Myocyte (in vitro differentiated cells): ENCODE measurements at places on chromosomes 3 and 15. TPM values are rescaled to one million over a fixed set of nuclear protein-coding genes. Genes with fewer than 3 reads are reported as not detected.

DNA sequence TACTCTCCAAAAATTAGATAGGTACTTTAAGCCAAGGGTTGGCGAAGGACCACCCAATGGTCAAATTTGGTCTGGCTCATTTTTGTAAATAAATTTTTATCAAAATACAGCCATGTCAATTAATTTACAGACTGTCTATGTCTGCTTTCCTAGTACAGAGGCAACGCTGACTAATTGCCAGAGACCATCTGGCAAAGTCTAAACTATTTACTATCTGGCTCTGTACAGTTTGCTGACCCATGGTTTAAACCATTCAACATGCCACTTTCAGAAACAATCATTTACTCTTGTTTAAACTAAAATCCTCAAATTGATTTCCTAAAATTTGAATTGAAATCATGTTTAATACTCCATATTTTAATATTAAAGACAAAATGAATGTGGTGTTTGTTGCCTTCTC is 25.9 kb downstream of the CBLB start:
- DNase-seq, result no peak

DNA sequence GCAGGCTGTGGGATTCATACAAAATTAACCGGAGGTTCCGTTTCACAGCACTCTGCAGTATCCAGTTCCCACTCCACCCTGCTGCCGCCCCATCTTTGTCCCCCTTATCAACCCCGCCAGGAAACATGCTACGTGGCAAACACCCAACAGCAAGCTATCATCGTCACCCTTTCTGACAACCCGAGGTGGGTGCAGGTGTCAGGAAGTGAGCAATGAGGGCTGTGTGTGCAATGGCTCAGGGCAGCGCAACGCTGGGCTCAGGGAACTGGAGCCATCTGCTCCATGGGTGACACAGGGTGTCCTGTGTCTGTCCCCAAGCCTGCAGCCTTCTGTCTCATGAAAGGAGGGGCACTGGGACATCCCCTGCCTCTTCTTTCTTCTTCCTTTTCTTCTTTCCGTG is 60.9 kb downstream of the ATP2B2 start:
- DNase-seq, result no peak

- no peak for DNase-seq
Measured at GRCh38 chr3:168824107-168824506, 728.4 kb upstream of the GOLIM4 start.

- DNase-seq, result no peak
Measured at GRCh38 chr3:5565026-5565425, 377.5 kb downstream of the EDEM1 start.

- DNase-seq, result peak; percentile 81
Measured at GRCh38 chr15:70488002-70488605, 275.3 kb downstream of the UACA start.

DNA sequence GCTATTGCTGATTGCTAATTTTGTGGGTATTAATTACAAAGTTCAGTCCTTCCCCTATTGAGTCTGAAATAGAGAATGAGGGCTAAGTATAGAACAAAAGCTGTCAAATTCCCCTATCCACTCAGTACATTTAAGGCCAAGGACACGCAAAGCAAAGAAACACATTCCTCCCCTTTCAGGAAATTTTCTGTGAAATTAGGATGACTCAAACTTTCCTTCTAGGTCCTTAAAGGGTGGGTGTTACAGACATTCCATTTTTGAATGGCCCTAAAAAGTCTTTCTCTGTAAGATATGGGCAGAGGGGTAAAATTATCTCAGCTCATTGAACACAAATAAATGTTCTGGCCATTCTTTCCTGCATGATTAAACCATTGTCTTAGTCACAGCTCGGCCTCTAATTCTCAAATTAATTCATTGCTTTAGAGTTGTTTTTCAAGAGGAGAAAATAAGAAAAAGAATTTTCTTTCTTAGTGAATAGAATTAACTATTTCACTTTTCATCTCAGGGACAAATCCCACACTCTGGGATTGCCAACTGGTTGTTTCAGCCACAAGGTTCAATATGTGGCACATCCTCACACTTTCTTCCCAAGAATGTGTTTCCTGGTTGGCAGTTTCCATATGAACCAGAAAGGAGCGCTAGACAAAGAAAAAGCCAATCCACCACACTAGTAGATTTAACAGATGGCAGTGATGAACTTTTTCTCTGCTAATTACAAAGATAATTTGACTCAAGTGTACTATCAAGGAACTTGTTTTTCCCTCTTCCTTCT is 424.1 kb downstream of the ZNF385D start:
- no peak for DNase-seq

DNA sequence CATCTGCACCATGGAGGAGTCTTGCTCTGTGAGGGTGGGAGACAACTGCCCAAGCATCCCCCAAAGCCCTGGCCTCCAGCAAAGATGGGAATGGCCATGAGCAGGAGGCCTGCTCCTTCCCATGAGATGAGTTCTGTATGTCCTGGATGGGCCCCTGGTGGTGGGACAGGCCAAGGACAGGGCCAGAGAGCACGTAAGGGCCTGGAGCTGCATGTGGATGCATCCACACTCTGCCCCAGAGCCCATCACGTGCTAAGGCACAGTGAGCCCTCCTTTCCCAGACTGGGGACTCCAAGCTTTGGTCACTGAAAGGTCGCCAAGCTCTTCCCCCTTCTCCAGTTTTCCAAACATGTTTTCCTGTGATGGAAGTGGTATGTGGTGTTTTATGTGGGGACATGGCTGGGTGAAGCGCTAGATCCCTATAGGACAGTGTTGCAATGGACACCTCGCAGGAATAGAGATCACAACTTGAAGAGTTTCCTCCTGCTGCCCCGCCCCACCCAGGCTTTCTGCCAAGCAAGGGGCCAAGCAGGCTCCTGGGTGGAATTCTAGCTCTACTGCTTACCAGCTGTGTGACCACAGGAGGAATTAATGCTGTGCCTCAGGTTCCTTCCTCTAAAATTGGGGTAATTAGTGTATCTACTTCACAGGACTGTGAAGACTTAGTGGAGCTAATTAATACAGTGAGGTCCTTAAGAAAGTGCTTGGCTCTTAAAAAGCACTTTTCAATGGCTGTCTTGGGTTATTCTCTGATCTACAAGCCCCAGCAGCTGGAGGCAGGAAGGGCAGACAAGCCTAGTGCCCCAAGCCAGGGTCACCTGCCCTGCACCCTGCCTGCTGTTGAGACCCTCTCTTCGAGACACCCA is 106.4 kb upstream of the RPL32 start:
- DNase-seq, result no peak

DNA sequence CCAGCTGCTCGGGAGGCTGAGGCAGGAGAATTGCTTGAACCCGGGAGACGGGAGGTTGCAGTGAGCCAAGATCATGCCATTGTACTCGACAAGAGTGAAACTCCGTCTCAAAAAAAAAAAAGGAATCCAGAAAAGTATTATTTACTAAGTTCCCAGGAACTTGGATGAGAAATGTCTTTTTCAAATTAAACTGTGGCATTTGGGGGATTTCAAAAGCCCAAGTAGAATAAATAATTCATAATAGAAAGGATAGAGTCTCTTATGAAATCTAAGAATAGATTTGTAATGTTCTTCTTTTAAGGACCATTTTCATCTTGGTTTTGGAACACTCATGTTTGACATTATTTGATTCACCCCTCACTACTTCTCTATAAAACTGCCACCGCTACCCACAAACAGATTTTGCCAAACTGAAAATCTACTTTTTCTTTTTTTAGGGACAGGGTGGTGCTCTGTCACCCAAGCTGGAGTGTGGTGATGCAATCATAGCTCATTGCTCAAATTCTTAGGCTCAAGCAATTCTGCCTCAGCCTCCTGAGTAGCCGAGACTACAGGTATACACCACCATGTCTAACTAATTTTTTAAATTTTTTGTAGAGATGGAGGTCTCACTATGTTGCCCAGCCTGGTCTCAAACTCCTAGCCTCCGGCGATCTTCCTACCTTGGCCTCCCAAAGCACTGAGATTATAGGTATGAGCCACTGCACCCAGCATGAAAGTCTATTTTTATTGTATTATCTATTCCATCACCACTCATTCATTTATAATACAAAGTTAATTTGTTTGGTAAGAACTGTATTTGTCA is 99.3 kb downstream of the SENP2 start:
- DNase-seq, result no peak

GRCh38 chr3:120326784-120327183 is 22.4 kb downstream of the LRRC58 start:
- no peak for DNase-seq

DNA sequence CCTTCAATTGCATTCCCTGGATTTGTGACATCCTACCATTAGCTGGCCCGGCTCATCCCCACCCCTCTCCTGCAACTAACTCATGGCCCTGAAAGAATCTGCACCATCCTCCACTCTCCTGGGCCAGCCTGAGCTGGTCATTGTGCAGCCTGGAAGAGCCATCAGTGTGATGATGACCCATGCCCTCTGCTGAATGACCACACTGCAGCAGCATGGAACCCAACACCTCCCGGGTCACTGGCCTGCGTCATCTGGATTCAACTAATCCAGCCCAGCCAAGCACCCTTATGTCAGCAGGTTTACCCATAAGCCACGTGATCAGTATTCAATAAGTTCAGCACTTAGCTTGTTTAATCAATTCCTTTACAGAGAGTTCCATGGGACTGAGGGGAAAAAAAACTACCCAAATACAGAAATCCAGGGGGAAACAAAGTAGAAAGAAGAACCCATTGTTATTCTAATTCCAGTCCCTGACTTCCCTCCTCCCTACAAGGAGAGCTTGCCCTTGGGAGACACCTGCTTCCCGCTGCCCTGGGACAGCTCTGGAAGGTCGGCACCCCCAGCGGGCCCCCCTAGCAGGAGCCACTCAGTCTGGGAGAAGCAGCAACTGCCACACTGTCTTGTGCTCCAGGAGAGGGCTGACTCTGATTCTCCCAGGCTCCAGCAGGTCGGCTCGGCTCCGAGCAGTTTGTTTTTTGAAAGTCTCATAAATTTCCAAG is 309.1 kb upstream of the TLE3 start:
- DNase-seq, result no peak

- DNase-seq, result no peak
Measured at GRCh38 chr3:43043793-43044192, 62.1 kb downstream of the POMGNT2 start.

- peak; percentile 44 for DNase-seq
Measured at GRCh38 chr3:106392915-106393314, 524.1 kb upstream of the CBLB start.

DNA sequence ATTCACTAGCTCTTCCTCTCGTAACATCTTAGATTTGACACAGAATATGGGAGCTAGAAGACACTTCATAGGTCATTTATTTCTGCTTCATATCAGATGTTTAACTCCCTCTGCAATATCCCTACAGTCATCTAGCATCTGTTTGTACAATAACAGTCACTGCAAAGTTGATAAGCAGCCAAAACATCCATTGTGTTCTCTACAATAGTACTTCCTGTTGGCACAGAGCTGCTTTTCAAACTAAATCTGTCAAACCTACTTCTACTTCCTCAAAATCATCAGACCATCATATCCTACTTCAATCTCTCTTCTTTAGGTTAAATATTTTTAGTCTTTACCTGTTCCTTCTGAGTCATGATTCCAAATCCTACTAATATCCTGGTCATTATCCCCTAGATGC is 233.2 kb downstream of the FGF12 start:
- no peak for DNase-seq

- peak; percentile 2 for DNase-seq
Measured at GRCh38 chr3:57464801-57465200, 79.3 kb downstream of the DNAH12 start.

GRCh38 chr3:57706462-57706861 is 13.6 kb upstream of the DENND6A start:
- DNase-seq, result no peak

- DNase-seq, result no peak
Measured at GRCh38 chr3:40768046-40768445, 243.3 kb downstream of the ZNF621 start.

DNA sequence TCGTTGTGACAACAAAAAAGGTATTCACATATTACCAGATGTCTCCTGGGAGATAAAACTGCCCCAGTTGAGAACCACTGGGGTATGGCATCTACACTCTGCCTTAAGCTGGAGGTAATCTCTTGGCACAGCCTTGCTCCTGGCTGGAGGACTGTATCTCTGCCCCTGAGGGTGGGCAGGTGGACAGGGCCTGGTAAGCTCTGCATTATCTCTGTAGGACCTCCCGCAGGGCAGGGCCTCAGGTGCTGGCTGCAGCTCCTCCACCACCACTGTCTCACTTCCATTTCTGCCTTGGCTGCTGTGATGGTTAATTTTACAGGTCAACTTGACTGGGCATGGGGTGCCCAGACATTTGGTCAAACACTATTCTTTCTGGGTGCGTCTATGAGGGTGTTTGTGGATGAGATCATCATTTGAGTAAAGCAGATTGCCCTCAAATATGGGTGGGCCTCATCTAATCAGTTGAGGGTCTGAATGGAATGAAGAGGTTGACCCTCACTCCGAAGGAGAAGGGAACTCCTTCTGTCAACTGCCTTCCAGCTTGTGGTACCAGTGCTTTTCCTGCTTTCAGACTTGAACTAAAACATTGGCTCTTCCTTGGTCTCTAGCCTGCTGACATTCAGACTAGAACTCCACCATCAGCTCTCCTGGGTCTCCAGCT is 9.8 kb upstream of the RHCG start:
- DNase-seq, result no peak

- no peak for DNase-seq
Measured at GRCh38 chr3:123789760-123790159, 94.4 kb downstream of the MYLK start.

GRCh38 chr15:50145451-50145872 is 26.4 kb upstream of the ATP8B4 start:
- peak; percentile 90 for DNase-seq

GRCh38 chr15:96889734-96890480 is 559.4 kb downstream of the NR2F2 start:
- DNase-seq, result no peak

- DNase-seq, result no peak
Measured at GRCh38 chr3:37479981-37480380, 305.6 kb upstream of the LRRFIP2 start.

GRCh38 chr3:134535186-134535970 is 49.5 kb downstream of the CEP63 start:
- DNase-seq, result no peak

GRCh38 chr3:138267083-138267482 is 62.6 kb downstream of the NME9 start:
- DNase-seq, result no peak

DNA sequence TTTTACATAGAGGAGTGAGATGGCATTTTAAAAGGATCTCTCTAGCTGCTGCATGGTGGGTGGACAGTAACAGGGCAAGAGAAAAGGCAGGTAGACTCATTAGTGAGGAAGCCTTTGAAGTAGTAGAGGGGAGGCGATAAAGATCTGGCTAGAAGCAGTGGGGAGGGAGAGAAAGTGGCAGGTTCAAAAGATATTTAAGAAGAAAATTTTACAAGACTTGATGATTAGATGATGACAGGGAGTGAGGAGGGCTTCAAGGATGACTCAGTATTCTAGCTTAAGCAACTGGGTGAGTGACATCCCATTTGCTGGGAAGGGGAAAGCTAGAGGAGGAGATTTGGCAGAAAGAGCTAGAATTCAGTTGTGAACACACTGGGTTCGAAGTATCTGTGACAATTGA is 3.8 kb upstream of the BRPF1 start:
- no peak for DNase-seq

- no peak for DNase-seq
Measured at GRCh38 chr3:30696896-30697295, 90.5 kb downstream of the TGFBR2 start.

SPINK8 gene
- not detected in 2 replicates for total RNA-seq

RASL12 gene
- 0.94 TPM in 1 of 2 replicates, not detected in the other for total RNA-seq

OIP5 gene
- total RNA-seq, result 0.78 TPM in 1 of 2 replicates, not detected in the other

TPRG1 gene
- 1.4 and 3.1 TPM in 2 replicates for total RNA-seq

SPTBN5 gene
- total RNA-seq, result 0.26 and 0.45 TPM in 2 replicates

SLC22A14 gene
- total RNA-seq, result 0.78 and 0.83 TPM in 2 replicates

KNG1 gene
- total RNA-seq, result not detected in 2 replicates

CGGBP1 gene
- 75.2 and 77.0 TPM in 2 replicates for total RNA-seq

CILP gene
- total RNA-seq, result 0.27 and 0.52 TPM in 2 replicates

THRB gene
- total RNA-seq, result 4.7 and 5.1 TPM in 2 replicates

GABRA5 gene
- not detected in 2 replicates for total RNA-seq

CYP1A1 gene
- total RNA-seq, result not detected in 2 replicates
